ENCODE measurements at places on chromosomes 6 and 20. TPM values are rescaled to one million over a fixed set of nuclear protein-coding genes. Genes with fewer than 3 reads are reported as not detected.

GRCh38 chr20:29318871-29319461 is 1938.5 kb upstream of the DEFB115 start:
- no peak for DNase-seq

DNA sequence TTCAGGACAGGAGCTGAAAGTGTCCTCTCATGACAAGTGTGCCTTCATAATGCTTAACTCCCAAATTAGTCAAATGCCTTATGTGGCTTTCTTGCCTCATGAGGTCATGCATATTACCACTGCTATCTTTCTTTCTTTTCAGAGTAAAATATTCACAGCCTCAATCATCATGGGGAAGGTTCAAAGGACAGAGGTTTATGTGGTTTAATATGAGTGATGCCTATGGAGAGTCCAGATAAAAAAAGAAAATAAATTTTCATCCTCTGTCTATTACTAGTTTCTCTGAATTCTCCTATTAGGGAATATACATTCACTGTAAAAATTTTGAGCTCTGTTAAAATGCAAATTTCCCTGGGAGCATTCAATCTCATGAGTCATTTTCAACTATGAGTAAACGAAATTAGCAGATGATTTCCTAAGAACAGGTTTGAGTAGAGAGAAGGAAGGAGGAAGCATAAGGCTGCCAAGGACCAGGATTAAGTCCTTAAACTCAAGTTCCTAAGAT is 396.9 kb upstream of the ADGRB3 start:
- DNase-seq: no peak

- DNase-seq: no peak
Observed at GRCh38 chr6:44228031-44228430, 4.6 kb downstream of the SLC29A1 start.

DNA sequence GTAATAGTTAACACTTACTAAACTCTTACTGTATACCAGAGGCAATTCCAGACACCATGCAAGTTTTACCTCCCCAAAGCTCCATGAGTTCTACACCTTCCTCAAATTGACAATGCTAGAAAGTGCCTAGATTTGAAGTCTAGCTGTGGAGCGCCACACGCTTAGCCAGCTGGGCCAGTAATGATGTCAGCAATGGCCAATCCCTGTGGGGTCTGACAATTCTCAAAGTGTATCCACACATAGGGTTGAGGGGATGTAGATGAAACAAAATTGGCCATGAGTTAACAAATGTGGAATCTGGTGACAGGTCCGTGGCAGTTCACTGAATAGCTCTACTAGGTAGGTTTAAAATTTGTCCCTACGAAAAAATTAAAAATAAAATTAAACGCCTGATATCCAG is 1.3 kb downstream of the ZNF343 start:
- DNase-seq: no peak

DNA sequence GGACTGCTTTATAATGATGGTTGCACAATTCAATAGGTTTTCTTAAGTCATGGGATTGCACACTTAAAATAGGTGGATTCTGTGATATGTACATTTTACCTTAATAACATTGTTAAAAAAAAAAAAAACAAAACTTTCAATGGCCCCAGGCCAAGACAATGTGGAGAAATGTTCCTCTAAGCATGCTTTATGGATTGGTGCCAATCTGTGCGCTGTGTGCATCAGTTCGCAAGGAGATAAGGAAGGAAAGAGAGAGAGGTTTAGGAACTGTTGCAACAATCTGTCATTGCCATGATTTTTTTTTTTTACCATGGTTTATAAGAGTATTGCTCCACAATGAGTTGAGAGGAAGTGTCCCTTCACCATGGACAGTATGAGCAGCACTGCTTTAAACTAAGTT is 399.6 kb downstream of the PTPRT start:
- no peak for DNase-seq

DNA sequence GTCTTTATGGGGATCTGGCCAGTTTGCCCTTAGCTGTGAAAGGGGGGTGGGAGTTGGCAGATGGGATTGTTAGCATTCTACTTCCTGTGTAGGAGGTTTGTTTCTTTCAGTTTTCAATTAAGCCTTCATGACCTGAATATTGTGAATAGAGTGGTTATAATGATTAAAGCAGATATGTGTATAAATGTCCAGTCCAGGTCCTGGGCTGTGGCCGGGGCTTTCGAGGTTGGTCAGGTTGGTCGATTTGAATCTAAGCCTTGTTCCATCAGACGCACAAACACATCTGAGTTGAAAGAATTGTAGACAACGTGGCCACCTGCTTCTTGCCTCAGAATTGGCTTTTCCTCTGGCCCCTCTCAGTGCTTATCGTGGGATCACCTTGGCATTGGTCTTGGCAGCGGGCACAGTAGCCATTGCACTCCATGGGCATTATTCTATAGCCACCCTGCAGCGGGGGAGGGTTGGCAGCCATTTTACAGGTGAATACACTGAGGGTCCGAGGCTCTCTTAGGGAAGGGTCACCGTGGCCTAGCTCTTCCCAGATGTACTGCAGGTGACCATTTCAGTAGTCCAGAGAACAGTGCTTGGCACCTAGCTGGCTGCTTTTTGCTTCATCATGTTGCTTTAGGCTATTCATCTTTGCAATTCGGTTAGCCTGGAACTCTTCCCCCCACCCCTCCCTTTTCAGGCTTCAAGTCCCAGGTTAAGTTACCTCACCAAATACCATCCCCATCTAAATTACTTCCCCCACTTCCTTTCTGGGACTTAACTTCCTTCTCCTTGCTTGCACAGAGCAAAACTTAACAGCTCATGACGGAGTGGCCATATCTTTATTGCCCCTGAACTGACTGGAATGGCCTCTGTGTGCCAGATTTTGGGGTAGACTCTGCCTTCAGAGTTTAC is 1.1 kb downstream of the RNF114 start:
- no peak for DNase-seq

GRCh38 chr6:108837236-108837971 is 10.8 kb upstream of the ARMC2 start:
- DNase-seq: no peak

- DNase-seq: no peak
Observed at GRCh38 chr6:157200611-157201010, 122.7 kb downstream of the TMEM242 start.

DNA sequence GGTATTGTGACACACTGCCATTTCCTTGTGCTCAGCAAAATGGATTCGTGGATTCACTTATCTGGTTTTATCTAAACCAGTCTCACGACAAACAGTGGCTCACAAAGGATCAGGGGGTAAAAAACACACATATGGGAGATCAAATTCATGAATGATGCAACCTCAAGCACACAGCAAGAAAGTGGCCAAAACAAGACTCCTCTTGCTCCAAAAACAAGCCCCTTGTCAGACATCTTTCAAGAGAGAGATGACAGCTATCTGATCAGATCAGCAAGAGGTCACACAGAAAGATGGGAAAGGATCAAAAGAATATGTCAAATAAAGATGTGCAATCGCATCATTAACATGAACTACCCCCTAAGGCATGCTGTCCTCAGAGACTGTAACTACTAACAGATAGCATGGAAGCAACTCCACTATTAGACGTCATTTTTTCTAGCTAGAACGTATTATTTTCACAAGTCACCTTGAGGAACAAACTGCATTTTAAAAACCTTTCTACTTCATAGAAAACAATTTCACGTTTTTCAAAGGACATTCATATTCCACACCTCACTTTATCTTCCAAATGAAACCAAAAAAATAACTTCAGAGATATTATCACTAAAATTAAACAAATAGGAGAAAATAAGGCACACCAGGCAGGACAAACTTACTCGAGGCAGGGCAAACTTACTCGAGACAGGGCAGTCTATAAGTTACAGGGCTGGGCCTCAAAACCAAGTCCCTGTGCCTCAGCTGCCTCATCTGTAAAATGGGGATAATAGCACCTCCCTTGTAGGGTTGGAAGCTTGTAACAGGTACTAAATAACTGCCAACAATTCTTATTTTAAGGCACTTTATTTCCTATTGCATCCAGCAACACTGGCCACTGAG is 122.3 kb downstream of the PREX1 start:
- no peak for DNase-seq

GRCh38 chr6:20751293-20751935 is 217.2 kb downstream of the CDKAL1 start:
- DNase-seq: no peak

- no peak for DNase-seq
Observed at GRCh38 chr20:63774306-63774705, 34.7 kb downstream of the SLC2A4RG start.

DNA sequence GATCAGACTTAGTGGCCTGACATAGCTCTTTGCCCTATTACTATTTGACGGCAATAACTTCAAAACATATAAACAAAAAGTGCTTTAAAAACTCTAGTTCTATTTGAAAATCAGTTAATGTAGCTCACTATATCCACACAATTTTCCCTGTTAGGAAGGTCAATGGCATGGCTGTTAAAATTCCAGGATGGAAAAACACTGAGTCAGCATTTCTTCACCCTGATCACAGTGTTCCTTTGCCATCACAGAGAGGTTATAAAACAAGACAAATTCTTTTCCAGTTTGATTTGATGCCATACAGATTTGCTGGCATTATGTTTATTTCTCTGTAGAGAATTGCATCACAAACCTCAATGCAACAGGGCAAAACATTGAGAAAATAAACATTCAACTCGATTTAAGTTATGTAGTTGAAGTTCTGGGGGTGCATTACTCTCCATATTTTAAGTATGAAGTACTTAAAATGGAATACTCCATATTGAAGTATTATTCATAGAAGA is 253.7 kb upstream of the HSF2 start:
- no peak for DNase-seq

DNA sequence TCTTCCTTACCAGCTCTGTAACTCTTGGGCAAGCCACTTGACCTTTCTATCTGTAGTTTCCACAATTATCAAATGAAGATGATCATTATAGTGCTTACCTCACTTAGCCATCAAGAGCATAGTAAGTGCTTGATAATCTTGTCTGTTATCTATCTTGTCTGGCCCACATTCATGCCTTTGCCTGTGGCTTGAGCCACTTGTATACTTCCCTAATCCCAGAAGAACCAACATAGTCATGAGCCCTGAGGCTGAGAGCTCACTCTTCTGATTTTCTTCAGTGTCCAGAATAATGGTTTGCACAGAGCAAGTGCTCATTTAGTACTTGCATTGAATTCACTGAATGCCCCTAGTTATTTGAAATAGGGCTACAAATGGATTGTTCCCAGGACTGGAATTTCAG is 108.2 kb downstream of the SASH1 start:
- no peak for DNase-seq

DNA sequence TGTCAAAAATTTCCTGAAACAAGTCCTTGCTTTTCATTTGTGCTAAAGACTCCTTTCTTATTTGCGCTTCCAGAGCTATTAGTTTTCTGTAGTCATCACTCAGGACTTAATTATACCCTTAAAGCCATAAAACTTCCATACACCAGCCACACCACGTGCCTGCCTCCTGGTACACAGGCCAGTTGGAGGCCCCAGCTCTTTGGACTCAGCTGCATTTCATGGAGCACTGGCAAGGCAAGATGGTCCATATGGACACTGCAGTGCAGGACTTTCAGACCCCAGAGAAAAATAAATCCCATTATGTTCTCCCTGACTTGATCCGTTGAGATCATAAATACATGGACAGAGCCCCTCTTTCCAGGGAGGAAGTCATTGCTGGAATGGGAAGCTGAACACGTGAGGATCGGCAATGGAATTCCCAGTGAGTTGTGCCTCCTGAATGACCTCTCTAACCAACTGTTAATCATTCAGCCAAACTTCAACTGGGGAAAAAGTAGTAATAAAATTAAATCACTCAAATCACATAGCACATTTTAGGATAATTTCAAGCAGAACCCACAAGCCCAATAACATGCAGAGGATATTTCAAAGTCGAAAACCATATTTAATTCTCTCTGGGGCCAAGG is 173.1 kb downstream of the HACE1 start:
- no peak for DNase-seq

- no peak for DNase-seq
Observed at GRCh38 chr6:163404825-163405265, 9.7 kb upstream of the QKI start.

DNA sequence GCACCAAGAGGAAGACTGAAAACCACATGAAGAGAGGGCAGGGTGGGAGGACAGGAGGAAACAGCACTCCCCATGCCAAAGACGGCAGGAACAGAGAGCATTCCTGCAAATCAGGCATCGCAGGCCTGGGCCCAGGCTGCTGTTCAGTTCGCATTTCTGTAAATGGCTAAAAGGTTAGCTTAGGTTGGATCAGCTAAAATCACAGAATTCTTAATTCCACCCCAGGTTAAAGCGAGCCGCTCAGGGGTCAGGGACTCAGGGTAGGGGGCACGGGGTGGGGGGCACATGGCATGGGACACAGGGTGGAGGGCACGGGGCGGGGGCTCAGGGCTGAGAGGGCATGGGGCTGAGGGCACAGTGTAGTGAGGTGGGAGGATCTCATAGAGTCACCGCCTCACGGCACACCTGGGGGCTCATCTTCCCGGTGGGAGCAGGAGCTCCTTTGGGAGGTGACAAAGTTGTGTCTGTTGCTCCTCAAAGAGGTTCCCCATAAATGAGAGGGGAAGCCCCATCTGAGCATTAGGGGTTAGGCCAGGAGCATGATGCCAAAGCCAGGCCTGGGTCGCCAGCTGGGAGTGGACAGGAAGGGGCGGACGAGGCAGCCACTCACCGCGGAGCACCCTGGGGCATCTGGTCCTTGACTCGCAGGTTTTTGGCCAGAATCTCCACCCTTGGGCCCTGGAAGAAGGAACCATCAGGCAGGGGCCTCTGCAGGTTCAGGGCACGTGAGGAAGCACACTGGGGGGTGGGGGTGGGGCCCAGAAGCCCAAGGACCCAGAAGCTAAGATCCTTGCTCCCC is 200.7 kb downstream of the PREX1 start:
- no peak for DNase-seq

GRCh38 chr6:4487538-4487937 is 288.7 kb upstream of the CDYL start:
- DNase-seq: no peak

DNA sequence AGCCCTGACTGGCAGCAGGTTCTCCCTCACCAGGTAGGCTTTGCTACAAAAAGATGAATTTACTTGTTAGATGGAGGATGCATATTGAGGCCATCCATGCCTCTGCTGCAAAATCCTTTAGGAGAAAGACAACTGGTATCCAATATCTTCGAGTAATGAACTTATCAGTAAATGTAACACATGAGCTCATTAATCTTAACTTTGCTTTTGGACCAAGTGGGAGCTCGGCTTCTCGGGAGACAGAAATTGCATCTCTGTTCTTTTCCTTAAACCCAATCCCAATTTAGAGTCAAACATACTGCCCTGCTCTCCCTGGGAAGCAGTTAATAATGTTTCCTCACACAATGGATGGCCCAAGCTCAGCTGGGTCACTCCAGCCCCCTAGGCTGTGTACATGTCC is 330.5 kb downstream of the ZFAND3 start:
- DNase-seq: no peak

- no peak for DNase-seq
Observed at GRCh38 chr6:7134999-7135745, 27.4 kb downstream of the RREB1 start.

DNA sequence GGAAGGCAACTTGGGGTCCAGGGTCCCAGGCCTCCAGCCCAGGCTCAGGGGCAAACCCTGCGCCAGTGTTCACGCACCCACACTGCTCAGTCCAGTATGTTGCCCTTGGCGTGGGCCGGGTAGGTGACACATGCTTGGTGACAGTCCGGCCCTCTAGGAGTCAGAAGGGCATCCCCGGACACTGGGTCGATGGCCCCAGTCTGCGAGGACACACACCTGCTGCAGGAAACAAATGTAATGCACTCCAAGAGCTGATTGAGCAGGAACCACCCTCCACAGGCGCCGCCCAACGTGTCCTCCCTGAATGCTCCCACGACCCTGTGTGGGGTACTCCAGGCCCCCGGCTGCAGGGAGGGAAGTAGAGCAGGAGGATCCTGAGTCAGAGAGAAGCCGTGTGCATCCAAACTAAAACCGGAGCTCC is 160.7 kb downstream of the DLL1 start:
- DNase-seq: no peak

Gene THBS2
- total RNA-seq: not detected

Gene WFDC5
- not detected for total RNA-seq

Gene FRS3
- 6.9 TPM for total RNA-seq

Gene PRRT1
- total RNA-seq: 0.50 TPM
